ENCODE measurements at places on chromosomes 5 and 9.

- no peak for DNase-seq
Observed at GRCh38 chr9:128972956-128973355, 25.5 kb downstream of the NUP188 start.

DNA sequence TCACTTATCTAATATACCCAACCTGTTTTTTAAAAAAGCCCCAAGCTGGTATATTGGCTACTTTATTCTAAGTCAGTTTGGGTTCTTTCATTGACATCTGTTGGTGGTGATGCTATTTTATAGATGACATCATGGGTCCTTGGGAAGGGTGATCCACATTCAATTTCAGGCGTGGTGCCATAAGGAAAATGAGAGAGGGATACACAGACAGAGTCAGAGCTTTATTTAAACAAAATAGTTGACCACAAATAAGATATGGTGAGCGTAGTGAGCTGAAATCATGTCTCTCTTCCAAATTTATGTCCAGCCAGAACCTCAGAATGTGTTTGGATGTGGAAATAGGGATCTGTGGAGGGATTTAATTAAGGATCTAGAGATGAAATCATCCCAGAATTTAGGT, 302.4 kb downstream of the MAT2B start:
- DNase-seq: no peak

DNA sequence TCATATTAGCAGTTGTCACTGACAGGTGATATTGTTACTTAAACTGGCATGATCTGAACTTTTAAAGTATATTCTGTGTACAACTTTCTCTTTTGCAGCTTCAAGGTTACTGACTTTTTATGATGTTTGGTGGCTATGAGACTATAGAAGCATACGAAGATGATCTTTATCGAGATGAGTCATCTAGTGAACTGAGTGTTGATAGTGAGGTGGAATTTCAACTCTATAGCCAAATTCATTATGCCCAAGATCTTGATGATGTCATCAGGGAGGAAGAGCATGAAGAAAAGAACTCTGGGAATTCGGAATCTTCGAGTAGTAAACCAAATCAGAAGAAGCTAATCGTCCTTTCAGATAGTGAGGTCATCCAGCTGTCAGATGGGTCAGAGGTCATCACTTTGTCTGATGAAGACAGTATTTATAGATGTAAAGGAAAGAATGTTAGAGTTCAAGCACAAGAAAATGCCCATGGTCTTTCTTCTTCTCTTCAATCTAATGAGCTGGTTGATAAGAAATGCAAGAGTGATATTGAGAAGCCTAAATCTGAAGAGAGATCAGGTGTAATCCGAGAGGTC, 5.9 kb downstream of the ZCCHC7 start:
- no peak for DNase-seq

DNA sequence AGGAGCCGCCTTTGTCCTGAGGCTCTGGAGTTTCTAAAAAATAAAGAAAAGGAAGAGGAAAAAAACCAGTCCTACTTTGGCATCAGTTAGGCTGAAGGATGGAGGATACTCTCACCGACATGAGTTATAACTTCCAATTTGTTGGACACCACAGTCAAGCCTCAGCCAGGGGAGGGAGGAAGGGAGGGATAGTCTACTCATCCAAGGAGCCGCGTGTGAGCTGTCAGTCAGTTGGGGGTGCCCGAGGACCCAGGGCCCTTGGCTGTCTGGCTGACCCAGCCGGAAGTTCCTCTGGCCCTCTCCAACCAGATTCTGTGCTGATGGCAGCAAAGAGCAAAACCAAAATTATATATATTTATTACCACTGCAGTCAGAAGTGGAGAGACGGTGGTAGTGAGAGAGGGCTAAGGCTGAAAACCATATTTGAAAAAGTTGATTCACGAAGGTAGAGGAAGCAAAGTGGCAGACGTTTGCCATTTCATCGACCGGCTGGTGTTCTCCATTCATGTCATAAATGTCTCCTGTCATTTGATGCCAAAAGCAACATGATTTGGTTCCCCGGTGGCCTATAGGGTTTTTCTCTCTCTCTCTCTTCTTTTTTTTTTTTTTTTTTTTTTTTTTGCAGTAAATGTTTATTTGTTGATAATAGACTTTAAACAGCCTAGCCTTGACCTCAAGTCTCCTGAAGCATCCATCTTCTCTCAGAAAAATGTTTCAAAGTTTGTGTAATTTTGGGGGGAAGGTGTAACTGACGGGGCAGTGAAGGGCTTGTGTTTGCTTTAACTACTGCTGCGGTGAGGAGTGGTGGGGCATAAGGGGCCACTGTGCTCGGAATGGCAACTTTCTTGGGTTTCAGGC, 7.6 kb downstream of the LMX1B start:
- no peak for DNase-seq

DNA sequence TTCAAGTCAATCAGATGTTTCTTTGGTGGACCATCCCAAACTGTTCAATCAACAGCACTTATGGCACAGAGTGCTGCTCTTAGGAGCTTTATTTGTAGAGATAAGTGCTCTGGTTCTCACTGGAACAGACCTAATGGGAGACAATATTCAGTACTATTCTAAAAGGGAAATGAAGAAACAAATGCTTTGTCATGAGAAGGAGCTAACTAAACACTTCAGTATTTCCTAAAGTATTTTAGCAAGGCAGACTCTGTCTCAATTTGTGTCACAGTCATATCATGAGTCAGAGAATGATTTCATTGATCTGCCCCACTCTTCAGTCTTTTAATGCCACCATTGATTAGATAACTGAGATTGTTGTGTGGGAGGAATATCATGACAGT, 175.3 kb downstream of the SLF1 start:
- no peak for DNase-seq

GRCh38 chr9:25556540-25556939, 121.7 kb downstream of the TUSC1 start:
- no peak for DNase-seq

GRCh38 chr5:133683646-133684596, 71.6 kb upstream of the FSTL4 start:
- no peak for DNase-seq

DNA sequence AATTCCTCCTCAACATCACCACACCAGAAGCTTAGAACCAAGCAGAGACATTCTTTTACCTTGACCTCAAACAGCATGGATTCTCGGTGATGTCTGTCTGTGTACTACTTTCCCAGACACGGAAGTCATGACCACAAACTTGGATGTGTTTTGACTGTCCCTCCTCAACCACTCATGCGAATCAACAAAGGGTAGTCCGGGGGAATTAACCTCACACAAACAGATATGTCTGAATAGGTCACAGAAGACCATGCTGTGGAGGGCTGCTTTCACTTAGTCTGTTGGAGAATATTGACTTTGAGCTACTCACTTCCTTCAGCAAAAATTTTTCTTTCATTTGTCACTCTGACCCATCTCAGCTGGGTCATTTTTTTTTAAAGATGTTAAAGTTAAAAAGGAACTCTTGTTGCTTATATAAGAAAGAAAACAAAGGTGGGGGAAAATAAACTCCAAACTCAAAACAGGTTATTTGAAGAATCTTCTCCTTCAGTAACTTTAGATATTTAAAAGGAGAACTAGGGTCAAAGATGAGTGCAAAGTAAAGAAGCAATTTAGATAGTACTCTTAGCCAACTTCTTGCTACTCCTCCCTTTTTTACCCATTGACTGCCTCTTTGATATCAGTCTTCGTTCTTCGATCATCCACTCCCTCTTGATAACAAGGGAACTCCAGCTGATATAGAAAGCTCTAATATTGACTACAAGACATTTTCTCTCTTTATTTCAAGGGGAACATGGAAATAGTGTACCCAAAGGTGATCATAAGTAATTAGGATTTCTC, 343.4 kb upstream of the CDH6 start:
- no peak for DNase-seq

DNA sequence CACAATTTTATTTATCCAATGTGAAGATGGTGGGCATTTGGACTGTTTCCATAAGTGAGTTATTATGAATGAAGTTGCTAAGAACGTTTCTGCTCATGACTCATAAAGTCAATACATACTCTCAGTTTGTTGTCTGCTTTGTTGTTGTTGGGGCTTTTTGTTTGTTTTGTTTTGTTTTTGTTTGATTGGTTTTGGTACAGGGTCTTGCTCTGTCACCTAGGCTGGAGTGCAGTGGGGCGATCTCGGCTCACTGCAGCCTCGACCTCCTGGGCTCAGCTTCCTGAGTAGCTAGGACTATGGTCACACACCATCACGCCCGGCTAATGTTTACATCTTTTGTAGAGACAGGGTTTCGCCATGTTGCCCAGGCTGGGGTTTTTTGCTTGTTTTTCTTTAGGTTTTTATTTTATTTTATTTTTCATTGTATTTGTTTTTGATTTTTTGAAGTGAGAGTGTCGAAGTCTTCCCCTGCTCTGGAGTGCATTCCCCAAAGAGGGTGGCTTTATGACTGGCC, 18.0 kb downstream of the TRIM7 start:
- no peak for DNase-seq

DNA sequence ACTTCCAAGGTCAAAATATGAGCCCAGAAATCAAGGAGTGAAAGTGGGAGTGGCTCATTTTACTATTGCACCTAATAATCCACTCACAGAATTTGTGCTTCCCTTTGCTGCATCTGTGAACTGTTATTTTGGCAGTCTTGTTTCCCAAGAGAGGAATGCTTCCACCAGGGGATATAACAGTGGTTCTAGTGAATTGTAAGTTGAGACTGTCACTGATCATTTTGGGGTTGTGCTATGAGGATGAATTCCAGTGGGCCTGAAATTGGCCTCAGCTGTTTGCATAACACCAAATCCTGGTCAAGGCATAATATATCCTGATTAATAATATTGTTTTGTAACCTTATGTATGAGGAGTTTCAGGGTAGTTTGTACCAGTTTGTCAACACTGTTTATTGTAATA, 14.4 kb downstream of the FAM200C start:
- DNase-seq: no peak

- no peak for DNase-seq
Observed at GRCh38 chr5:100792781-100793180, 110.3 kb downstream of the ST8SIA4 start.

- DNase-seq: no peak
Observed at GRCh38 chr5:8906303-8906967, 639.4 kb downstream of the SEMA5A start.

DNA sequence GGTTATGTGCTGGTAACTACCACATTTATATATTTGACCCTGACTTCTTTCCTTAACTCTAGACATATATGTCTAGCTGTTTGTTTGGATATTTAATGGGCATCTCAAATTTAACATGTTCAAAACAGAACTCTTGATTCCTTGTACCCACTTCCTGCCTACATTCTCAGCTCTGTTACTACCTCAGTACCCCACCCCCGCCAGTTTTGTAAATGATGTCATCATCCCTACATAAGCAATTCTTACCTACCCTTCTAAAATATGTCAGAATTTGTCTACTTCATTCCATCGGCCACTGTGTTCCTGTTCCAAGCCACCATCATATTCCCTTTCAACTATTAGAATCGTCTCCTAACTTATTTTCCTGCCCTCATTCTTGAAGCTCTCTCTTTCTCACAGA, 4.8 kb downstream of the RAD50 start:
- DNase-seq: no peak

DNA sequence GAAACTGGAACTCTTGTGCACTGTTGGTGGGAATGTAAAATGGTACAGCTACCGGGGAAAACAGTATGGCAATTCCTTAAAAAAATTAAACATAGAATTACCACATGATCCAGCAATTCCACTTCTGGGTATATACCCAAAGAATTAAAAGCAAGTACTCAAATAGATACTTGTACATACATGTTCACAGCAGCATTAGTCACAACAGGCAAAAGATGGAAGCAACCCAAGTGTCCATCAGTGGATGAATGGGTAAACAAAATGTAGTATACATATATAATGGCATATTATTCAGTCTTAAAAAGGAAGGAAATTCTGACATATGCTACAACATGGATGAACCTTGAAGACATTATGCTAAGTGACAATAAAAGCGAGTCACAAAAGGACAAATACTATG, 7.4 kb upstream of the SLC22A5 start:
- no peak for DNase-seq

DNA sequence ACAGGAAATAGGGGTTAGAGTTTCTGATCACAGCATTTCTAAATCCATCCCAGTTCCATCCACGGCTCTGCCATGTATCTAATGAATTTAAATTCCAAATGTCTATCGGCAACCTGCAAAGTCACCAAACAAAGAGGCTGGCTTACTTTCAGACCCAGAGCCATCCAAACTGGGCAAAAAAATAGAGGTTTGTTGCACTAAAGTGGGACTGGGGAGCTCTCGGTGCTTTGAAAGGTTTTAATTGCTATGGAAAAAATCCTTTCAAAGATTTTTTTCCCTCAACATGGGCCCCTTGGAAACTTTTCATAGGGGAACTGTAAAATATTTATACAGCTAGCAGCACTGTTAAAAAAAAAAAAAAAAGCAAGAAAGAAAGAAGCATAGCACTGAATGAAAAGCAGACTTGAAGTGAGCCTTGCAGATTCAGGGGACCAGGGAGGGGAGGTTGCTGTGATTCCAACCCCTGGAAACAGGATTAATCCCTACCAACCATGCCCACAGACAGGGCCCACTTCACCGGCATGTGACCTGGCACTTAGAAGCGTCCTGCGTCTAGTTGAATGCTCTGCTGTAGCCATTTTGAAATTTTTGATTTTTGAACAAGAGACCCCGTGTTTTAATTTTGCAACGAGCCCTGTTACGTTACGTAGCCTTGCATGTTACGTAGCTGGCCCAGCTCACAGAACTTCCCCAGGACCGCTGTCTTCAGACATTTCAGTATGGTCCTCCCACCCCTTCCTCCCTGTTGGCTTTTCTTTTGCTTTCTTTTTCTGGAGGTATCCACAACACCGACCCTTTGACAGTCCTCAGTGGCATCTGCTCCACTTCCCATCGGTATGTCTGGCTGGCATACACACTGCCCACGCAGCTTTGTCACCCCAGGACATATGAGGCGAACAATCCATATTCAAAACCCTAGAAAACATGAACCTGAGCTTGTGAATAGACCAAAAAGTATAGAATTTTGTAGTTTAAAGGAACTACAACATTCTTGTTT, 105.3 kb upstream of the NFIB start:
- no peak for DNase-seq

DNA sequence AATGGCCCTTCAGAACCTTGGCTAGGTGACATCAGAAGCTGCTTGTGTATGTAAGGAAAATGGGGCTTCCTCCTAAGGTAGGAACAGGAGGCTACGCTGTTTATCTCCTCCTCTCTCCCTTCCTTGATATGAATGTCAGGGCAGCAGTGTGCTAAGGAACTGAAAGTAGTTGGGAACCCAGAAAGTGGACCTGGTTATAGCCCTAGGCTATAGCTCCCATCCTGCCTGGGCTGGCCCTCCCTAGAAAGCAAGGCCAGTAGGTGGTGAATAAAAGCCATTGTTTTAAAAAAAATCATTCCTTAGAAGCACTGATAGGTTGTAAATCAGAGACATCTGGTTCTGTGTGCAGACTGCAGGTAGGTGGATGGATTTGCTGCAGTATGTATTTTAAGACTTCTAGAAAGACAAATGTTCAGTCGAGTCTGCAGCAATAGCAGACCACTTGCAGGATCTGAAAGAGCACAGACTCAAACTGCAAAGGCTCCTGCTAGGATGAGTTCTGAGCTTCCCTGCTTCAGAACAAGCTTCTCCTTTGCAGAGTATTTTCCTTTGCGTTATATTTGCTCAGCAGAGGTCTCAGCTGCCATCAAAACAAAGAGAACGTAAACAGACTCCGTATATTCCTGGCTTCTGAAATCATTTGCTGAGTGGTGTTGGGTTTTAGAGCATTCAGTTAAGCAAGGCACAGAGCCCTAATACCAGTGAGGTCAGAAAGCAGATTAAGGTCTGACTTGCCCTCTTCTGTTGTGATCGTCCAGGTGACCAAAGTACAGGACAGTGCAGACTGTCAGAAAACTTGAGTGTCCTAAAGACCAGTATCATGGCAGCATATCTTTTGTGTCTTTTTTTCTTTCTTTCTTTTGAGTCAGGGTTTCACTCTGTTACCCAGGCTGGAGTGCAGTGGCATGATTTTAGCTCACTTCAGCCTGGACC, 20.1 kb upstream of the CFAP157 start:
- DNase-seq: no peak

GRCh38 chr9:20125727-20126126, 336.9 kb upstream of the SLC24A2 start:
- no peak for DNase-seq

Data from thoracic aorta (tissue), 2 donors.